ENCODE measurements at places on chromosomes 16 and 17.

- DNase-seq = no peak
These were observed 12.4 kb downstream of the BCAR1 start for GRCh38 chr16:75238853-75239541.

DNA sequence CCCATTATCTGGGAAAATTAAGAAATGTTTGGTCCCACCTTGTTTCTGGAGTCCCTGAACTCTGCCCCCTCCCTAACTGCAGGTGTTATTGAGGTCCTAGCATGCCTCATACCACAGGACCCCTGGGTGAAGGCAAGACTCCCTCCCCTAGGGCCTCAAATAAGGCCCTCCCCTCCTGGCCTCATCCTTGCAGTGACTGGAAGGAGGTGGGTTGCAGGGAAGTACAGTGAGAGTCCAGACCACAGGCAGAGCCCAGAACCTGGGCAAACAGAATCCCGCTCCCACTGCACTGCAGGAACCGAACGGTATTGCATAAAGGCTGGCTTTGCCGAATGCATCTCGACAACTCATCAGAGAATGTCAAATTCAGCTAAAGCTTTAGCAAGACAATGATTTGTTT lies 126.6 kb downstream of the ASIC2 start:
- DNase-seq = no peak

DNA sequence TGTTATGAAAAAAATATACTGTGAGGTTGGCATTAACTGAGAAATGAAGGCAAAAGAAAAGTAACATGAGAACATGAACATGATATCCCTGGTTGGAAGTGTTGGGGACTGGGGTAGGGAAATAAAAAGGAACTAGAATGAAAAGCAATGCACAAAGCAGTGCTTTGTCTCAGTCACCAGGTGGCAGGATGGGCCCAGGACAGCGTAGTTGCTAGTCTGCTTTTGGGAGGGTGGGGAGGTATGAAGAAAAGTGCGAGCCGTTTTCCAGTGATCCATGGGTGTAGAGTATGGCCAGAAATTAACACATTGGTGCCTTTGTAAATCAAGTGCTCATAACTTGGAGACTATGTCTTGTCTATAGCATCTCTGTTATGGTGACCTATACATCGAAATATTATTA lies 662.5 kb upstream of the SALL1 start:
- no peak for DNase-seq

DNA sequence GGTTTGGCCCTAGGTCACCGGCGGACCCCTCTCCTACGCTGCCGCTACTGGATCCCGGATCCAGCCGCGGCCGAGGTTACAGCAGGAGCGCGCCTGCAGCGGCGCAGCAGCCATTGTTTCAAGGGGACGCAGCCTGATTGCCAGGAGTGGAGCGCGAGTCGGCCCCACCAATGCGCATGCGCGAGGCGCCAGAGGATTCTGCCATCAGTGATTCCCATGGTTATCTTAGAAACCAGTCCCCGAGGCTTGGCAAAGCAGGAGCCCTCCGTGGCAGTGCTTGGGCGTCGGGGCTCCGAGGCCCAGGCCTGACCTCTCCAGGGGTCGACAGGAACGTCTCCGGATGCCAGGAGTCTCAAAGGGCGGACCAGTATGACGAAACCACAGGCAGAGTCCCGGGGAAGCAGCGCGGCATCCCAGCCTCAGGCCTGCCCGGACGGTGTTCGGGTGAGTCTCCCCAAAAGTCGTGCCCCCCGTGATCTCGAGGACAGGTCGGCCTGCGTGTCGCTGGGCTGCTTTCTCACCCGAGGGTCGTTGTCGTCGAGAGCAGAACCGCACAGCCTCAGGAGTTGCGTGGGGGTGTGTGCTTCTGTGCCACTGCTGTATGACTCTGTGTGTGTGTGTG lies 608.5 kb downstream of the KCNJ18 start:
- DNase-seq = no peak

- DNase-seq = no peak
These were observed 137.1 kb upstream of the ELAC2 start for GRCh38 chr17:13154930-13155329.

- no peak for DNase-seq
These were observed 30.8 kb downstream of the USP43 start for GRCh38 chr17:9676084-9676483.

DNA sequence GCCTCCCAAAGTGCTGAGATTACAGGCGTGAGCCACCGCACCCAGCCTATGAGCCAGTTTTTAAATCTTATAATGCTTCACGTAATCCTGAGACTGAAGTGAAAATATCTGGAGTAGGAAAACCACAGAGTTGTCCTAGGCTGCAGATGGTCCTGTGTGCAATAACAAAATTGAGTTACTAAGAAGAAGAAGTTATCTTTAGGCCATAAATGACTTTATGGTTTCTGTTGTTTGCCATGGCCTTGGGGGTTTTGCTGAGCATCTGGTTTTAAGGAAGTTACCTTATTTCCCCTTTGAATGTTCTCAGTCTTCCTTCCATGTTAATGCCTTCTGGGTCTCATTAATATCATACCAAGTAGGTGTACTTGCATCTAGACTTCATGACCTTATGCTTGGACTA lies 16.5 kb downstream of the NMT1 start:
- DNase-seq = no peak

- DNase-seq = no peak
These were observed 28.2 kb downstream of the ZFHX3 start for GRCh38 chr16:73019457-73020362.
